Foreskin fibroblast (primary cell): ENCODE measurements at places on chromosomes 16 and 17.

DNA sequence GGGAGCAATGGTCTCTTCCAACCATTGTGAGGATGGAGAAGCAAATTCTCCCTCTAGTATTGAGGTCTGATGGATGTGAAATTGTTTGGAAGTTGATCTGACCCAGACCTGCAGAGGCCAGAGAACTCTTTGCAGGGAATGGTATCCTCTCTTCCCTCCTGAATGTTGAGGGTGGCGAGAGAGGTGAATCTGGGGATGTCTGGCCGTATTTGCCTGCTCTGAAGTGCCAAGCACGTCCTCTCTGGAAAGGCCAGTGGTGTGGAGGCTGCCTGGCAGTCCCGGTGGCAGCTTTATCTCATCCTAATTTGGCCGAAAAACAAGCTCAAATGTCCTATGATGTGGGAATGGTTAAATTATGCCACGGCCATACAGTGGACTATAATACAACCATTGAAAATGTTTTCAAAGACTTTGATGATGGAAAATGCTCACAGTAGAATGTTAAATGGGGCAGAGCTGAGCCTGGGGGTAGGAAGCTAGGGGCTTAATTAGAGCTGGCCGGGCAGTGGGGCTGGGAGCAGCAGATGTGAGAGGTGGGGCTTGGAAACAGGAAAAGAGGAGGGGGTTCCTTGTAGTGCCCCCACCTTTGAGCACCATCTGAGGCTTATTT, 30.8 kb downstream of the WSCD1 start:
- no peak for DNase-seq

DNA sequence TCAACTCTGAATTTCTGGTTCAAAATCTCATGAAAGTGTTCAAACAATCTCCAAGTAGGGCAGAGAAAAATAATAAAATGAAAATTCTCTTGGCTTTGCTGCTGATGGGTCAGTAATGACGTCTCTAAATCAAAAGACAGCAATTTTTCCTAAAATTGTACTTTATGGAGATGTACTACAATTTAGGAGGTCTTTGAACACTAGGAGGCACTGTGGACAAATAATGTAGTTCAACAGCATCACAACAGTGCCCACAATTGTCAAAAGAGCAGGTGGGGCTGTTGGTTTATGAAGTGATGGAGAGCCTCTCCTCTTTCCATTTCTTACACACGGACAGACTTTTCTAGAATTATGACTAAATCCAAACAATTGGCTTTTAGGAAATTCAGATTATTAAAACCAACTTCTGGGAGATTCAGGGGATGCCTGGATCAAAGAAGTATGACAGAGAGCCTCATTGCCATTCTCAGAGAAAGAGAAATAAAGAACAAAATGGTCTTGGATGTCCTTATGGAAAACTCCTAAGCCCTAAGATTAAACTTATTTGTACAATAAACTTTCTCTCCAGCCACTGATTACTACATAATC, 23.8 kb downstream of the EZH1 start:
- peak; percentile 37 for DNase-seq

DNA sequence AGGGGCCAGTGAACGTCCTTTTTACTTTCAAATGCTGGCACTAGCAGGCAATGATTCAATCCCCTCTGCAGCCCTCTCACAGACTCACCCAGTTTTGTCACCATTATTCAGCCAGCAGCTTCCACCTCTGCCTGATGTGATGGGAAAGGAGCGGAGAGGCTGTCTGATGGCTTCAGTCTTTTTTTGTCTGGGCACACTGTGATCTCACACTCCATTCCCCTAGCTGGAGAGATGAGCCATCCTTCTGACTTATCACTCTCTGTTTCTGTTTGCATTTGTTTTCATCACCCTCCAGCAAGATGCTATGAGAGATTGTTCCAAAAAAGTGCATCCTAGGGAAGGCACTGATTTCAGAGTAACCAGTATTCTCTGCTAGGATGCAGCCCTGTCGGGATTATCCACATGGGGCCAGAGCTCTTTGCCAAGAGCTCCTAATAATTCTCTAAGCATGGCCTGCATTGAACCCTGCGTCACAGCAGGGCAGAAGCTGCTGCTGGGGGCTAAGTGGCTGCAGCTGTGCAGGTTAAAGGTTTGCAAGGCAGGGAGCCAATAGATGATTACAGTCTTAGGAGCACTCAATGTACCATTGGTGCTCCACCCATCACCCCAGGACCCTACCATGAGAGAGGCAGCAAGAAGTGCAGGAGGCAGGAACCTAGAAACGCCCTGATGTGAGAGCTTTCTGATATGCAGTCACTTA, 236.1 kb upstream of the C16orf82 start:
- peak; percentile 48 for DNase-seq

DNA sequence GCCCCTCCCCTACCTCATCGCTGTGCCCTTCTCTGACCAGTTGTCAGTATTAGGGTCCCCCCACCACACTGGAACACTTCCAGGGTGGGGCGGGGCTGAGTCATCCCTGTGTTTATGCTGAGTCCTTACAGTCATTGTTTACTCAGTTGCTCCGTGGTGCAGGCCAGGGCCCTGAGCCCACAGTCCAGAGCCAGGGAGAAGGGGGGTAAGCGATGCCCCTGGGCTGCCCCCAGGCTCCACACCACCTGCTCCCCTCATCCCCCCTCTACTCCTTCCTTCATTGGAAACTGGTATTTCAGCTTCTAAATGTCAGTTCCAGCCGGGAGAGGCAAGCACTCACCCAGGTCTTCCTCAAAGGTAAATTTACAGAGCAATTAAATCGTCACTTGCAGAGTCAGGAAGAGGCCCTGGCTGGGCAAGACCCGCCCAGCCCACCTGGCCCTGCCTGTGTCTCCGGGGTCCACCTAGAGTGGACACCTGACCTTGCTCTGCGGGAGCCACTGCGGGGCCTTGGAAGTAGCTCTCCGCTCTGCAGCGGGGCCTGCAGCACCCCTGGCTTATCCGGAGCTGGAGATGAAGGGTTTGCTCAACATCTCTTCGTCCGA, 4.8 kb downstream of the ATP2A3 start:
- peak; percentile 51 for DNase-seq
